HL-60 (cell line): ENCODE measurements at places on chromosomes 7 and 10.

DNA sequence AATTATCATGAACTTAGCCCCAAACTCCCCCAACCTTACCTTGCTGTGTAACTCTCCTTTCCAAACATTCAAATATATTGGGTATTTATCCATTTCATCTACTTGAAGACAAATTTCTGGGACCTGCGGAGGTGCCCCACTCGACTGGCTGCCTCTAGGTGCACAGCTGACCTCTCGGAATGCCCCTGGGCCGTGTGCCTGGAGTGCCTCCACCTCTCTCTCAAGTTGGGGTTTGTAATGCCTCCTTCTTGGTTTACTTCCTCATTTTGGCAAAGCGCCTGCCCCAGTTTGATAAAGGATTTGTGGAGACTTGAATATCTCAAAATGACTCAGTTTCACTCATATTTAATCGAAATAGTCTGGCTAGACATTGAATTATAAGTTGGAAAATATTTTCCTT, 16.6 kb downstream of the ZNF777 start:
- no peak for DNase-seq

- DNase-seq = no peak
Observed at GRCh38 chr7:142714375-142714774, 34.9 kb upstream of the PRSS1 start.

GRCh38 chr10:3803927-3804741, 19.1 kb upstream of the KLF6 start:
- DNase-seq = peak; percentile 15

DNA sequence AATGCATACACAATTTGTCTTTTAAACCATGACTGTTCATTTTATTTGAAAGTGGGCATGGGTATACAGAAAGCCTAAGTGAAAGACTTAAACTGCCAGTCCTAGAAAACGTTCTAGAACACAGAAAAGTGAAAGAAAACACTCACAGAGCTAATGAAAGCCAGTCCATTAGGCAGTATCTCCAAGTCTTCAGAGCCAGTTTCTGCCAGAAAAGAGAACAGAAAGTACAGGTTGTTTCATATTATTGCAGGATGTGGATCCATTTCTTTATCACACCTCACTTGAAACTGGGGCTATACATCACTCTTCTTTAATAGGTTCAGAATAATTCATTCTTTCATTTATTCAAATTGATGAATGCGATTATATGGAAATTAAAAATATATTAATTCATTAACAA, 7.7 kb downstream of the PON1 start:
- DNase-seq = no peak

GRCh38 chr7:72019436-72019835, 392.7 kb downstream of the CALN1 start:
- DNase-seq = no peak

DNA sequence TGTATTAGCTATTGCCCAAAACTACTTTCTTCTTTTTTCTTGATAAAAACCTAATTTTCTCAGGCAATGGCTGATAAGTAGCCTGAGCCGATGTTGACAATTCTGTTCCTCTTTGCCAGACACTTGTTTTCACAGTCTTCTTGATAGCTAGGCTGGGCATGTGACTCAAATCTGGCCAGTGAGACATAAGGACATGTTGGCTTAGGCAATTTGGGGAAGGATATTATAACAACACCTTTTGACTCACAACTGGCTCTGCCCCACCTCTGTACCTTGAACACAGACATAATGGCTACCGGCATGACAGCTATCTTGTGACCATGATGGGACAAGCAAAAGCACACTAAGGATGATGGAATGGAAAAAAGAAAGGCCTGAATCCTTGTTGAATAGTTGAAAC, 72.9 kb upstream of the GPR22 start:
- DNase-seq = peak; percentile 32

- no peak for DNase-seq
Observed at GRCh38 chr10:58894929-58895328, 281.5 kb upstream of the PHYHIPL start.

- DNase-seq = no peak
Observed at GRCh38 chr7:119720541-119720940, 552.4 kb upstream of the KCND2 start.

DNA sequence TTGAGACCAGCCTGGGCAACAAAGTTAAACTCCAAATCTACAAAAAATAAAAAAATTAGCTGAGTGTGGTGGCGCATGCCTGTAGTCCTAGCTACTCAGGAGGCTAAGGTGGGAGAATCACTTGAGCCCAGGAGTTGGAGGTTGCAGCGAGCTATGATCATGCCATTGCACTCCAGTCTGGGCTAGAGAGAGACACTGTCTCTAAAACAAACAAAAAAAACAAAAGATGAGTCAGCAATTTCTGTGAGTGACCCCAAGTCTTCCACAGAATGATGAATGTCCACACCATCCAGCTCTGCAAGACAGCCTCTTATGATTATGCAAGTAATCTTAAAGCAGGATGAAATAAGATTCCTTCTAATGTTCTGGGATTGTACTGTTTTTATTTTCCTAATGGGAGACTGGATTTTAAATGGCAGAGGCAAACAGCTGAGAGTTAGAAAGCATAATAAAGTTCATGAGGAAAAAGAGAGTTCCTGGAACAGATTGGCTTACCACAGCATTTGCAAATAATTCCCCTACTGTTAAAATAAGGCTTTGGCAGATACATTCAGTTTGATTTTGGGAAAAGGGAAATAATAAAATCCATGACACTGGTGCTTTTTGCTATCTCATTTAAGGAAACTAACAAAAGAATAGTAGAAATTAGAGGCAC, 18.9 kb upstream of the PRKAR2B start:
- no peak for DNase-seq

DNA sequence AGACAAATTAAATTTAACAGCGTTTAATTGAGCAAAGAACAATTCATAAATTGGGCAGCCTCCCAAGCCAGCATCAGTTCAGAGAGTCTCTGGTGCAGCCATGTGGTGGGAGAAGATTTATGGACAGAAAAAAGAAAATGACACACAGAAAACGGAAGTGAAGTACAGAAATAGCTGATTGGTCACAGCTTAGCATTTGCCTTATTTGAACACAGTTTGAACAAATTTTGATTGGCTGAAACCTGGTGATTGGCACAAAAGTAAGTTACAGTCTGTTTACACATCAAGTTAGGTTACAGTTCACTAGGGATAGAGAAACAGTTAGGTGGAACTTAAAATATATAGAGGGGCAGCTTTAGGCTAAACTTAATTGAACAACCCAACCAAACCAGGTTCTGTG, 720.1 kb downstream of the TYW1 start:
- no peak for DNase-seq

GRCh38 chr10:133123746-133124356, 36.1 kb downstream of the ADGRA1 start:
- DNase-seq = no peak

GRCh38 chr7:34048445-34048844, 143.1 kb downstream of the BMPER start:
- no peak for DNase-seq

- DNase-seq = no peak
Observed at GRCh38 chr10:28320799-28321198, 17.9 kb upstream of the MPP7 start.

GRCh38 chr7:107100824-107101223, 56.3 kb downstream of the PRKAR2B start:
- DNase-seq = no peak

DNA sequence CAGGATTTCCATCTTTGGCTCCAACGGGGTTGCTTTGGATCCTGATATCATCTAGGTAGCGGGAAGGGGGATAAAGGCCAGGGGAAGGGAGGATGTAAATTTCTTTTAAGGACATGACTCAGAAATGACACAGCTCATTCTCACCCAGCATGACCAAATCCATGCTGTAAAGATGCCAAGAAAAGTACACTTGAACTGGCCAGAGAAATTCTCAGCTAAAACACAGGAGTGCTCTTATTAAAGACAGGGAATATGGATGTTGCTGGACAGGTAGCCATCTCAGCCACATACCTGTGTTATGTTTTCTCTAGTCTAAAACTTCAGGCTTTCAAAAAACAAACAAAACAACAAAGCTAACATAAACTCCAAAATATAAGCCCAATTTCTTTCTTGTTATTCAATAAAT, 68.3 kb downstream of the NAMPT start:
- DNase-seq = no peak

DNA sequence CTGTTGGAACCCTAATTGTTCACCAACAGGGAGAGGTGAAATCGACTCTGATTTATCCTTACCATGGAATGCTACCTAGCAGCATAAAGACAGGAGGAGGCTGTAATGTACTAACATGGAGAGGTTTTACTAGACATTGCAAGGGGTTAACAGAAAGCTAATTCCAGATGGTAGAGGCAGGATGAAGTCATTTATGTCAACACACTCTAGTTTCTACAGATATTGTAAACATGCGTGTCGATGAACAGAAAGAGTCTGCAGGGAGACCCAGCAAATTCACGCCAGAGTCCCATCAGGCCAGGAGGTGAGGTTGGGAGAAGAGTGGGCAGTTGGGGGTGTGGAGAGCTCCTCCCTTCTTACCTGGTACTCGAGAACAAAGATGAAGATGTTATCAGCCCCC, 7.0 kb downstream of the NPC1L1 start:
- no peak for DNase-seq

GRCh38 chr10:128254476-128254875, 128.3 kb upstream of the MKI67 start:
- no peak for DNase-seq

- DNase-seq = no peak
Observed at GRCh38 chr10:117350909-117351308, 24.3 kb downstream of the PDZD8 start.

GRCh38 chr10:12876266-12876665, 125.2 kb downstream of the CCDC3 start:
- no peak for DNase-seq

GRCh38 chr10:15863733-15864132, 3.4 kb upstream of the MINDY3 start:
- no peak for DNase-seq

GRCh38 chr7:42002654-42003053, 234.4 kb downstream of the GLI3 start:
- no peak for DNase-seq

GRCh38 chr10:31623466-31623865, 304.4 kb downstream of the ZEB1 start:
- DNase-seq = no peak

GRCh38 chr10:50931948-50932431, 46.6 kb upstream of the A1CF start:
- DNase-seq = no peak

DNA sequence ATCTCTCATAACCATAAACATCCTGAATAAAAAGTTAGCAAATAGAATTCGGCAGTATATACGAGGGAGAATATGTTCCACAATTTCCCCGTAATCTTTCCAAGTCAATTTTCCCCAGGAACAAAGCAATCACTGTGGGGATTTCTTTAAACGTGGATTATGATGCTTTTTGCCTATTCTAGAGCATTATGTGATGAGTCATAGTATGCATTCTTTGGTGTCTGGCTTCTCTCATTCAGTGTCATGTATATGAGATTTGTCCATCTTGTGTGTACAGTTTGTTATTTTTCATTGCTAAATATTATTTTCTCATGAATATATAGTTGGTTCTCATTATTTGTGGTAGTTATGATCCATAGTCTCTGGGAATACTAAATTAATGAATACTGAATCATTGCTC, 9.9 kb upstream of the OR9A4 start:
- DNase-seq = no peak

GRCh38 chr7:66237906-66238772, 33.0 kb downstream of the TPST1 start:
- DNase-seq = no peak

- DNase-seq = no peak
Observed at GRCh38 chr10:7587168-7587864, 79.5 kb downstream of the ITIH5 start.

DNA sequence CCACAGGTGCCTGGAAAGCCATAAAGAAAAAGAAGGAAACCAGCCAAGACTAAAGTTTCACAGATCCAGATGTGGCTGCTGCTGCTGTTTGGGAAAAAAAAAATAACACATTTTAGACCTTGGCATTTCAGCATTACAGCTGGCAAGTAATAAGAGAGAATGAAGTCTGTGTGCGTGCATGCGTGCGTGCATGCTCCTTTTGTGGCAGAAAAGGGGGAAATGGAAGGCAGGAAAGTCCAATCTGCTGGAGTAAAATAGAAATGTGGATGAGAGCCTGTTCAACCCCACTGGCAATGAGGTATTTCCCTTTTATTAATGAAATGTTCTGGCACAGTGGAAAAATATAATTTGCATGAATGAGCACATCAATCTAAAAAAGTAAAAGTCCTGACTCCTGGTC, 137.0 kb upstream of the SEMA3A start:
- DNase-seq = no peak

GRCh38 chr10:91424016-91424415, 13.9 kb downstream of the HECTD2 start:
- DNase-seq = no peak

DNA sequence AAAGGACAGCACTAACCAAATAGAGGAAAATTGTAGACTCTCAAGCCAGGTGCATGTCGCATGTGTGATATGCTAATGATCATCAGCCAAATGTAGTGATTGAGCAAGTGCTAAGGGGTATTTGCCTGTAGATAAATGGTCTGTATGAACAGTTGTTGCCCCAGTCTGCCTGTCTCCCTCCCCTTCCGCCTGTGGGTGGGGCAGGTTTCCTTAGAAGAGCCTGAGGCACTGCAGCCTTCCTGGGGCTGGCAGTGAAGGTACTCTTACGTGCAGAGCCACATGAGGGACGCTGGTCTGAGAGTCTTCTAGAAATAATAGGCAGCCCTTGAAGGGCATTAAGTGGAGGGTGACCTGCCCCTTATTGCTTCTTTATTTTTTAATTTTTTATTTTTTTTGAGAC, 152.1 kb downstream of the SNX10 start:
- no peak for DNase-seq

- DNase-seq = no peak
Observed at GRCh38 chr10:10811562-10811961, 206.1 kb upstream of the CELF2 start.

- no peak for DNase-seq
Observed at GRCh38 chr10:21811245-21811585, 192.3 kb downstream of the DNAJC1 start.

- DNase-seq = no peak
Observed at GRCh38 chr10:116324227-116324950, at the start of gene CCDC172. Gene CCDC172 (plus strand): TSS chr10:116324448. CDS start chr10:116325012, 564 bp downstream.

GRCh38 chr7:37390114-37390513, 58.5 kb downstream of the ELMO1 start:
- DNase-seq = peak; percentile 97

DNA sequence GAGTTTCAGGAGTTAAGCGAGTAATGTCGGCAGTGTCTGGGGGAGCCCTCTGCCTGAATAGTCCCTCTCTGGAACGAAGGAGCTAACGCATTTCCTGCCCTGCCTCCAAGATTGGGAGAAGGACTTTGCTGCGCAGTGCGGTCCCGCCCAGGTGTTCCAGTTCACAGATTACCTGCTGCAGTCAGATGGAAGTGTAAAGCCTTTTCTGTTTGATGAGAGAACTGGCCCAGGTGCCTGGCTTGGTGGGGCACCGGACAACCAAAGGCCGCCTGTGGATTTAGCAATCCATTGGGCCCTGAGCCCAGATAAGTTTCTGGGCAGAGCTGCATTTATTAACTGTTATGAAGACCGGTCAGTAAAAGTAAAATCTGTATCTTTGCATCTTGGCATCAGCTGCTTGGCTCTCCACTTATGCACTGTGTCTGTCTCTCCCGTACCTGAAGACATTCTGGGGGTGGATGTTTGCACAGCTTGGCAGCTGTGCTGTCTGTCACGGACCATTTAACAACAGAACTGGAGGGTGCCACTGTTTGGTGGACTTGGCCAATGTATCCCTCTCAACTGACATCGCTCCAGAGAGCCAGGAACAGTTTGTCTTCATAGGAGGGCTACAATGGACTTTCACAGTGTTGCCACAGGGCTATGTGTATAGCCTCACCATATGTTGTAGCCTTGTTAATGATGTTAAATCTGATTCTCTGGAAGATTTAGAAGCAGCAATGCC, 654.7 kb upstream of the ZWINT start:
- no peak for DNase-seq
